ENCODE measurements at places on chromosomes 13 and 19.

- H3K4me1 ChIP-seq: no peaks in the 10 kb centered on the region
- no peaks in the 10 kb centered on the region for H3K36me3 ChIP-seq
- H3K27me3 ChIP-seq: no peaks in the 10 kb centered on the region
- H3K27ac ChIP-seq: no peak overlapping the region
- DNase-seq: no peak
Measured at GRCh38 chr19:277581-278165, 13.5 kb downstream of the PLPP2 start.

- H3K4me1 ChIP-seq: peaks cover 25% of the 10 kb centered on the region
- no peak overlapping the region for H3K4me3 ChIP-seq
- no peak for DNase-seq
- H3K27ac ChIP-seq: no peak overlapping the region
- H3K36me3 ChIP-seq: no peaks in the 10 kb centered on the region
Measured at GRCh38 chr19:43467730-43468129, 2.3 kb upstream of the LYPD3 start.

GRCh38 chr19:49809160-49809940, 3.7 kb downstream of the FUZ start:
- H3K27ac ChIP-seq: peak overlapping the region; percentile 90
- peaks cover 37% of the 10 kb centered on the region for H3K4me1 ChIP-seq
- H3K36me3 ChIP-seq: peaks cover 15% of the 10 kb centered on the region
- peak overlapping the region; percentile 92 for H3K4me3 ChIP-seq
- H3K27me3 ChIP-seq: no peaks in the 10 kb centered on the region

DNA sequence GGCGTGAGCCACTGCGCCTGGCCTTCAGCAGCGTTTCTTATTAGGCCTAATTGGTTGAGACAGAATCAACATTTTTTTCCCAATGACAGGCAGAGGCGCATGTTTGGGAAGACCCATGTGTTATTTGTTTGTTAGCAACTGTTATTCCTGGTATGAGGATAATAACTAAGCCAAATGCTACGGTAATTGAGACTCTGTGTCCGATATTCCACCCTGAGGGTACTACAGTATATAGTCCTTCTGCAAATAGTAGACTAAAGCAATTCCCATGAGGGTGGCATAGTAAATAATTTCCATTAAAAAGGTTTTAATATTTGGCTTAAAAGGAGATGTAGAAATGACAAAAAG, 18.4 kb upstream of the CCL25 start:
- H3K27ac ChIP-seq: no peak overlapping the region
- no peaks in the 10 kb centered on the region for H3K36me3 ChIP-seq
- H3K27me3 ChIP-seq: no peaks in the 10 kb centered on the region
- no peak for DNase-seq
- no peak overlapping the region for H3K4me3 ChIP-seq
- no peaks in the 10 kb centered on the region for H3K4me1 ChIP-seq

GRCh38 chr13:66113882-66114526, 1116.1 kb downstream of the PCDH9 start:
- no peak overlapping the region for H3K4me3 ChIP-seq
- no peak overlapping the region for H3K27ac ChIP-seq
- H3K4me1 ChIP-seq: no peaks in the 10 kb centered on the region
- H3K36me3 ChIP-seq: no peaks in the 10 kb centered on the region
- no peaks in the 10 kb centered on the region for H3K27me3 ChIP-seq

DNA sequence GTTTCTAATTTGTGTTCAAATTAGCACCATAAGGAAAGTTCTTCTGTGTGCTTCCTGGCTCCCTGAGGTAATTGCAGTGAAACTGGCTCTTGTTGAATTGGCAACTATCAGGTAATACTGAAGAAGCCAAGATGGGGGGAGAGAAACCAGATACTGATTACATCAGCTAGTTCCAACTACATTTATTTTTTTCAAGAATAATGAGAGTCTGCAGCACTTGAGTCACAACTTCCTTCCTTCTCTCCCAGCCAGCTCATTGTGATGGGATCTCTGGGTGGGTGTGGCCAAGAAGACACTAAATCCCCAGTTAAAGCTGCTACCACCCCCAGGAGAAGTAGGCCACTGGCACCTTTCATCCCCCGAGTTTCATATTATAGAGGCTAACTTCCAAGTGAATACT, 100.7 kb upstream of the RXFP2 start:
- no peaks in the 10 kb centered on the region for H3K36me3 ChIP-seq
- DNase-seq: no peak
- peaks cover 8% of the 10 kb centered on the region for H3K4me1 ChIP-seq
- no peaks in the 10 kb centered on the region for H3K27me3 ChIP-seq
